ENCODE measurements at places on chromosomes 11 and 22.
A peak's percentile ranks its signal among the peaks of the same experiment; 100 is the strongest.

DNA sequence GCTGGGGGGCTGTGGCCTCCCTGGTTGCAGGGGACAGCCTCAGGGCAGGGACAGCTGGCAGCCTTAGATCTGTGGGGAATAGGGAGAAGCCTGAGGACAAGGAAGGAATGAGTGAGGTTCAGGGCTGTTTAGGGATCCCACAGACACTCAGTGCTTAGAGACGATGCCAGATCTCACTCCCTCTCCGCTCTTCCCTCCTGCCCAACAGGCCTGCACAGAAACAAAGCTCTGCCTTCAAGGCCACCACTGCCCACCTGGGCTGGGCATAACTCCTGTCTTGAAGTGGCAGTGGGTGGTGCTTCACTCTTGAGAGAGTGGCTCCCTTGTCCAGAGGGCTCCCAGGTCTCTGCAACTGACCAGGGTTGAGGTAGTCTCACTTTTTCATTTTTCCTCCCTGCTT, 13.1 kb upstream of the CENATAC start:
- DNase-seq = no peak

DNA sequence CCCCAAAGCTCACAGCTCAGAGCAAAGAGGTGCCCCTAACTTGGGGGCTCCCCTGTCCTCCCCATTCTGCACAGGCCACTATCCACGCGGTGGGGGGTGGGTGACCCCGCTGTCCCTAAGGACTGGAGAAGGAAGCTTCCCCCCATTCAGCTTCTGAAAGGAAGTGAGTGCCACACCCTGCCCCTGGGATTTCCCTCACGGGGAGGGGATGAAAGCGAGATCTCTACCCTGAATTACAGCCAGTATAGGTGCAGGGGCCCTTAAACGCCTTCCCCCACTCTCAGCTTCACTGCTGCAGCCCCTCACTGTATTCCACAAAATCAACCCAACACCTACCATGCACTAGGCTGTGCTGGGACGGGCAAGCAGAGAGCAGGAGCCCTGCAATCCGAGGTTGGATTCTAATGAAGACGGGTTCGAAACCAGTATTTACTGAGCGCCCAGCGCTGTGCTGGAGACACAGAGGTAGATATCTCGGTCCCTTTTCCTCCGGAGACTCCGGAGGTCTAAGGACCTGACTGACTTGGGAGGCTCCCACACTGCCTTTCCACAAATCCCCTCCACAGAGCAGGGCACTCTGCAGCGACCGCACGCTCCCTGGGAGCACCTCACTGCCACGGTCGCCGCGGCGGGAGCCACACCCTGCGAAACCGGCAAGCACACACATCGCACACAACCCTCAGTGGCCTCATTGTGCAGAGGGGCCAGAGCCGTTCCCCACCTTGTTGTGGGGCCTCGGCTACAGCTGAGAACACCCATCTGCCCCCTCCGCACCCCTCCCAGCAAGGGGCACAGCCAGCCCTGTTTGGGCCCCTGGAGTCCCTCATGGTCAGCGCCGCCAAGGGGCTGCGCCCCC, 1.8 kb downstream of the AHNAK start:
- no peak for DNase-seq

- DNase-seq = no peak
These were observed 73.0 kb downstream of the C2CD3 start for GRCh38 chr11:74097686-74098237.

DNA sequence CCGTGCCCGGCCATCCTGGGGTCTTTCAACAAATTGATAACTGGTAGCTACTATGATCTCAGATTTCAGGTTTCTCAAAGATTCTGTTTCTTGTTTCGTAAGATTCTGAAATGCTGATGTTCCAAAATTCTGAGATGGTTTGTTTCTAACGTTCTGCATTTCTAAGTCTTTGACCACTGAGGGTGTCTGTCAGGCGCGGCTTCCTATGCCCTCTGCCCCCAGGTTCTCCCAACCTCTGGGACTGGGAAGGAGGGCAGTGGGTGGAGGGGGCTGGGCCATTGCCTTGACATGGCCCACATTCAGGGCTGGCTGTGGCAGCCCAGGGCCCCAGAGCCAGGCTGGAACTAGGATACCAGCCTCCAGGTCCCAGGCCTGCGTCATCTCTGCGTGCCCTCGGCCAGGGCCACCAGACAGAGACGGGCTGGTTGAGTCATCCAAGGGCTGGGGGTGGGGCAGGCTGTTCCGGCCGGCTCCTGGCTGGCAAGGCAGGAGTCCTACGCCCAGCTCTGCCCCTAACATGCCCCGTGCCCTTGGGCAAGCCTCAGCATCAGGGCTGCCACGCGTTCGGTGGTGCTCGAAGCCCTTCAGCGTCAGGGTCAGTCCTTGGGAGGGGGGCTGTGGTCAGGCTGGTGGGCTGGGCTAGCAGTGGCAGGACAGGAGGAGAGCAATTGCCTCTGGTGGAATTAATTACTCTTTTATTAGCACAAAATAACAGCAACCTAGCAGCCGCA, 5.2 kb downstream of the TMEM134 start:
- DNase-seq = no peak

- no peak for DNase-seq
These were observed 20.3 kb downstream of the BBOX1 start for GRCh38 chr11:27060816-27061460.

GRCh38 chr11:68525930-68526329, 65.4 kb downstream of the PPP6R3 start:
- DNase-seq = no peak

DNA sequence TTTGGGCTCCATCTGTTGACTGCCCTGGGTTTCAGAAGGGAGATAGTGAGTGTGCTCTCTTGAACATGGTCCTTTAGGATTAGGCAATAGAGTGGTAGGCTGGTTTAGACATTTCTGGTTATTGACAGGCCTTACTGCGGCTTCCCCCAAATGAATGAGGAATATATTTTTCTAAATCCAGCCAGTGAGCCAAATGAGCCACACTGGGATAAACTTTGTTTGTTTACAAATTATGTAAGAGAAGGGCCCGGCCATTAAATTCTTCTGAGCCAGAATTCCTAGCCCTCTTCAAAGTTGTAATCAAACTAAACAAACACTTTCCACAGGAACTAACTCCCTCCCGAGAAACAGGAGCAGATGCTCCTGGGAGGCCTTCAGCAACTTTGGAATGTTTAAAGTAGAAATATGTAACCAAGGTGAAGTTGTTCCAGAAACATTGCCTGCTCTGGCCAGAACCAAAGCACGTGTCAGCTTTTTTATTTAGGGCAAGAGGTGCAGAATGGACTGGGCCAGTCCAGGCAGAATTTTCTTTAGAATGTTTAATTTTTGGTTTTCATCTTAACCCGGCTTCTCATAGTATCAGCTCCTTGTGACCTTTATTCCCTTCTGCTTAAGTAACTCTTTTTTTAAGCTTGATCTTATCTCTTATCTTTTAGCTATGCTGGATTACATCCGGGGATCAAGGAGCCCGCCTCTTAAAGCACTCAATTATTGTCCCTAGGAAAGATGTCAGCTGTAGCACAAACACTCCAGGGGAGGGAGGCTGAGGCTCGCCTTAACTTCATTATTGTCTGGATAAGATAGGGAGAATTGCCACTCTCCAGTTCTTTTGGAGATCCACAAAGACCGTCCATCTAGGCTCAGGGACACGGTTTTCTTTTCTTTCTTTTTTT, 28.7 kb downstream of the ZNRF3 start:
- no peak for DNase-seq

DNA sequence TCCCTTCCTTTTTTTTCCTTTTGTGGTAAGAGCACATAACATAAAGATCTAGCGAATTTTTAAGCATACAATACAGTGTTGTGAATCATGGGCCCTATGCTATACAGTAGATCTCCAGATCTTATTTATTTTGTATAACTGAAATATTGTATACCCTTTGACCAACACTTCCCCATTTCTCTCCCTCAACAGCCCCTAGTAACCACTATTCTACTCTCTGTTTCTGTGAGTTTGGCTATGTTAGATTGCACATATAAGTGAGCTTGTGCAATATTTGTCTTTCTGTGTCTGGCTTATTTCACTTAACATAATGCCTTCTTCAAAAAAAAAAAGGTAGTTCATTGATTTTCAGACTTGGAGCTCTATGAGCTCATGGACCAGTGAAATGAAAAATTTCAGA, 180.5 kb downstream of the C11orf91 start:
- no peak for DNase-seq

DNA sequence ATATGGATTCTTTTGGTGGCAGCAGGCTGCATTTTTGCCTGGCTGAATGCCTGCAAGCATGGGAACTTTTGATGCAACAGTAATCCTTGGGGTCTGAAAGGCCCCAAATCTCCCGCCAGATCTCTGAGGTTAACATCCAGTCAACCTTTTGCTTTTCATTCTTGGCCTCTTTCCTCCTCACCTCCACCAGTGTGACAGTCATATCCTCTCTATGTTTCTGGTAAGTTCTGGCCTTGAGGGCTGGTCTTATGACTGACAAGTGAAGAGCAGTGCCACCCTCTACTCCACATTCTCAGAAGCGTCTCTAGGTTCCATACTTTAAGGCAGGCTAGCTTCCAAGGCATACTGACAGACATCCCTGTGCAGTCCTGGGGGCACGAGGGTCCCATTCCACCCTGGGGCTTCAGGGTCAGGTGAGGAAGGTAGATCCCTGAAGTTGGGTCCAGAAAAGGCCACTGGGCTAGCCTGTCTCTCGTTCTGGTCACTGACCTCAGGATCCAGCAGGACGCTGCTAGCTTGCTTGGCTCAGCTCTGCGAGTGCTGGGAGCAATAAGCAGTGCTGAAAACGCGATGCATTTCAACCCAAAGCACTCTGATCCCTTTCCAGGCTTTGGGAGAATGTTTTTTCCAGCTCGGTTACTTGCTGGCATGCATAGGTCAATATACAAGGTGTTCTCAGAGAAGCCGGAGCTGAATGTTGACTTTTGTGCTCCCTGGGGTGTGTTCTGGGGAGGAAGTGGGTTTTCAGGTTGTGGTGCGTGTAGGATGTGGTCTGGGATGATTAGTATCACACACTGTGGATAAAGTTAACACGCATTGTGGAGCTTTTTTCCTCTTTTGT, 75.2 kb downstream of the PTPRJ start:
- no peak for DNase-seq

DNA sequence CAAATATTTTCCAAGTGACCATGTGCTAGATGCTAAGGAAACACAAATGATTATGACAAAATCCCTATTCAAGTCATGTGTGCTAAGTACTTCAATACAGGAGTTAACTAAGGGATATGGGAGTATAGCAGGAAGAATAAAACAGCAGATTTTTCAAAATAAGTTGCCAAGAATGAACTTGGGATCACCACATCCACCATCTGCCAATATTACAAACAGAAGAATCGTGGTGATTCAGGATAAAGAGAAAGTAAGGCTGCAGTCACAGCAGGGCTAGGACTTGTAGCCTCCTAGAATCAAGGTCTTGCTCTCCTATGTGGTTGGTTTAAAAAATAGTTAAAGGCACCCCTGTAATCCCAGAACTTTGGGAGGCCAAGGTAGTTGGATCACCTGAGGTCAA, 34.3 kb downstream of the MRTFA start:
- peak; percentile 7 for DNase-seq

DNA sequence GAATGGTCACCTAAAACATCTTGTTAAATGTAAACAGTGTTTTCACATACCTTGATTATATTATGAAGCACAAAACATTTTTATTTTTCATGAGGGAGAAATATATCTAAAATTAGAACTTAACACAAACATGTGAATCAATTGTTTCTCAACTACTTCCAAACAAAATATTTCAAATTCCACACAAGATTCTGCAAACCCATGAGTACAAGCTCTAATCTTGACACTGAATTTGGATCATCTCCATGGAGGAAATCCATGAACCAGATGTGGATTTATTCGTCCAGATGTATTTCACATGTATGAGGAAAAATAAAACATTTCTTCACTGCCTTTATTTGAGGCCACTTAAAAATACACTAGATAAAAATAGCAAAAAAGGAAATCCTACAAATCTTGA, 184.2 kb downstream of the SBF2 start:
- DNase-seq = no peak

DNA sequence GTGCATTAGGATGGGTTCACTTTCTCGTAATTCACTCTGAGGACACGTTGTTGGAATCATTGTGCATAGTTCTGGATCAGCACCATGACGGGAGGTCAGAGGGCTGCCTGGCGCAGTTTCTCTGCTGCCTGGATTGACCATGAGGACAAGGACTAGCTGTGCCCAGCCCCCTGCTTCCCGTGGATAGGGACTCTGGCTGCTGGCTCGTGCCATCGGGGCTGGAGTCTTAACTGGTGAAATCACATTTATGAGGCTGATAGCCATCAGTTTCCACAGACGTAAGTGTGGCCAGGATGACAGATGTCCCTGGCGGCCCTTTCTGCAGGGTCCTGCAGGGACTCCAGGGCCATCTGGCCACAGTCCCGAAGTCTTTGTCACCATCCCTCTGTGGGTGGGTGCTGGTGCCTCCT, 24.1 kb upstream of the GRAMD4 start:
- DNase-seq = no peak

DNA sequence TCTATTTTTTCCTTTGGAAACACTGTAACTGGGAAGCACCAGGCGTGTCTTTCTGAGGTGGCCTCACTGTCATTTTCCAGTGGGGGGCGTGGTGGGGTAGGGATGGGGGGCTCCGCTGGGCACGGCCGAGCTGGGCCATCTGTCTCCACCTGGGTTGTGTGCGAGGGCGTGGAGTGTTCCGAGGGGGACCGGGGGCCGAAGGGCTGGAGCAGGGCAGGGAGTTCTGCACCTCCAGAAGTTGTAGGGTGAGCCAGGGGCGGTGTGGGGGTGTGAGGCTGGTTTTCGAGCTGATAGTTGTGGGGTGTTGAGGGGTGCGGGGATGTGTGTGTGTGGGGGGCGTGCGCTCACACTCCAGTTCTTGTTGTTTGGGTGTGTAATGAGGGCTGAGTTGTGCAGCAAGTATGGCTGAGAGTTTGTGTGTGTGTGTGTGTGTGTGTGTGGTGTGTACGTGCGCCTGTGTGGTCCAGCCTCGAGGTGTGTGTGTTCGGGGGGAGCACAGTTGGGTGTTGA, 10.8 kb downstream of the YPEL4 start:
- no peak for DNase-seq

GRCh38 chr11:70072861-70073755, 5.0 kb upstream of the ANO1 start:
- DNase-seq = no peak

DNA sequence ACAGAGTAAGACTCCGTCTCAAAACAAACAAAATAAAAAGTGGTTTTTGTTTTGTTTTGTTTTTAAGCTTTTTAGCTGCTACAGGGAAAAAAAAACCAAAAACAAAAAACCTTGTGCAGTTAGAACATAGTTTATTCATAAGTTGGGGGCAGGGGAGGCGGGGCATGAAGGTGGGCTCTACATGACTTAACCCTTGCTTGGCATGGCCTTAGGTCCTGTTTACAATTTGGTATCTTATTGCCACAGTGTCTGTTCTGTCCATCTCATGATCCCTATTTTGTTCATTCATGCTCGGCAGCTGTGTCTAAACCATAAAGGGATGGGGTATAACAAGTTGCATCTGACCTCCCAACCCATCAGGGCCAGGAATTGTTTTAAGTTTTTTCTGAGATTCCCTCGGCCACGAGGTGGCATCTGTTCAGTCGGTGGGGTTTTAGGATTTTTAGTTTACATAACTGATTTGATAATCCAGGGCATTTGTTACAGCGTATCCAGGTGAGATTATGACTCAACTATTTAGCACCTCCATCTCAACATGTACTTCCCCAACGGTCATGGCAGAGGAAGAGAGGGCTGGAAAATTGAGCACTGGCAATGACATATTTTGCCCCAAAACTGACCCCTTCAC, 6.9 kb downstream of the AP5B1 start:
- DNase-seq = no peak

Data from Ammon's horn (tissue), 1 donor.